ENCODE measurements at places on chromosomes 3 and 15. TPM values are rescaled to one million over a fixed set of nuclear protein-coding genes. Genes with fewer than 3 reads are reported as not detected.

GRCh38 chr15:79863886-79864285 lies 32.9 kb downstream of the MTHFS start:
- H3K4me3 ChIP-seq = no peak overlapping the region
- no peak for DNase-seq
- H3K36me3 ChIP-seq = no peaks in the 10 kb centered on the region
- H3K27me3 ChIP-seq = no peaks in the 10 kb centered on the region

GRCh38 chr3:43817825-43818224 lies 127.1 kb downstream of the ABHD5 start:
- no peak overlapping the region for H3K27ac ChIP-seq
- no peak overlapping the region for H3K4me3 ChIP-seq
- peaks cover 5% of the 10 kb centered on the region for H3K4me1 ChIP-seq
- no peak for DNase-seq
- no peaks in the 10 kb centered on the region for H3K27me3 ChIP-seq
- no peaks in the 10 kb centered on the region for H3K36me3 ChIP-seq

DNA sequence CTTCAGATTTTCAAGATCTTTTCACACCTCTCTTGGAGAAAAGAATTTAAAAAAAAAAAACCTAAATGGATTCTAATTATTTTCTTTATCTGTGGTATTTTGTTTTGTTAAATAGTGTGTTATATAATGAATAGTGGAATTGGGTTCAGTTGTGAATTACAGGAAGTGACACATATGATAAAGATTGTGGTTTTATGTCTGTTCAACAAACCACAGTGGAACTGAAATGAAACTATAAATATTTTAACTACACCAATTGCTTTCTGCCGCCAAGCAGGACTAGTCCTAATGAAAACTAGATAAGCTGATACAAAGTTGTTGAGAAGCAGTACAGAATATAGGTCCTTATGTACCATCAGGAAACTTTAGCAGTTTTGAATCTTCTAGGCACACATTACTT lies 121.6 kb downstream of the UBE2E2 start:
- no peaks in the 10 kb centered on the region for H3K27me3 ChIP-seq
- no peak overlapping the region for H3K4me3 ChIP-seq
- H3K36me3 ChIP-seq = no peaks in the 10 kb centered on the region
- H3K4me1 ChIP-seq = peaks cover 23% of the 10 kb centered on the region

SCN11A gene
- total RNA-seq = 0.14 TPM

- no peak overlapping the region for H3K4me3 ChIP-seq
- no peak for DNase-seq
- H3K27me3 ChIP-seq = no peaks in the 10 kb centered on the region
- no peak overlapping the region for H3K27ac ChIP-seq
- no peaks in the 10 kb centered on the region for H3K4me1 ChIP-seq
Observed at GRCh38 chr3:81308306-81308705, 453.1 kb downstream of the GBE1 start.

DNA sequence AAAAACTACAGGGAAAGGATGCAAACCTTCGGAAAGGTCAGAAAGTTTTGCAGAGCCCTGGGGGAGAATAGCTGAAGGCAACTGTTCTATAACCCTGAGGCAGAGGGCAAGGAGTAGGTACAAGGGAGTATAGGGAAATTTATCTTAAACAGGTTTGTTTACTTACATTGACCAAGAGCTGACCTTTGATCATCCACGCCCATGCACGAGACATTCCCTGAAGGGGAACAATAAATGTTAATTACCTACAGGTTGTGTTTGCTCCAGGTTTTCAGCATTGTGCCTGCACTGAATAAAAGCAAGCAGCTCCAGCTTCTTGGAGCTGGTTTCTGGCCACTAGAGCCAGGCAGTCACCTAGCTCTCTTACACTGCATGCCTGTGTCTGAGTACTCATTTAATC lies 524.5 kb upstream of the TGFBR2 start:
- H3K27me3 ChIP-seq = peaks cover 70% of the 10 kb centered on the region
- DNase-seq = no peak
- H3K27ac ChIP-seq = no peak overlapping the region
- H3K36me3 ChIP-seq = no peaks in the 10 kb centered on the region
- H3K4me1 ChIP-seq = peaks cover 30% of the 10 kb centered on the region

CPNE9 gene
- 7.8 TPM for total RNA-seq

DNA sequence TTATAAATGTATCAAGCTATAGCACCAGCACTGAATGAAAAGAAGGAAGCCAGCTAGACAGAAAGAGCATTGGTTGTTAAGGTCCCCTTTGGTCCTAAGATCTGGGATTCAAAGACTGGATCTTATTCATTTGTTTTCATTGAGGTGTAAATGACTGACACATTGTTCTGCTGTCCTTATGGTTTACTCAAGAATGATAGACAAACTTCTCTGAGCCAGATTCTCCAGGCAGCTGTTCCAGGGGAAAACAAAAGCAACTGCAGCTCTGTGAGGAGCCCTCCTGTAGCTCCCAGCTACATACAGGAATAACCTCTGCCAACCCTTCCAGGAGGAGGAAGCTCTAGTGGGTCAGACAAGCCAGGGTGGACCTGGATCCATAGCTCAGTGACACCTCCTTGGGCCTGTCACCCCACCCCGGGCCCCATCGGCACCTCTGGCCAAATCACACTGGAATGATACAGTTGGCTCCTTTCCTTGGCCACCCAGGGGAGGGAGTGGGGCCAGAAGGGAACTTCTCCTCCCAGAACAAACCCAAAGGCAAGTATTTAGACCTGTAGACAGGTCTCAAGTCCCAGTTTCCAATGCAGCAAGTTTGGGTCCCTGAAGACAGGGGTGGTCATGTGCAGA lies 57.8 kb downstream of the ZNF621 start:
- no peak for DNase-seq
- no peak overlapping the region for H3K4me3 ChIP-seq
- peaks cover 18% of the 10 kb centered on the region for H3K4me1 ChIP-seq
- no peak overlapping the region for H3K27ac ChIP-seq

All from GM23338 (cell line).